ENCODE measurements at places on chromosomes 4 and X.

GRCh38 chr4:143402776-143403552 is 66.3 kb downstream of the GAB1 start:
- no peak for DNase-seq

DNA sequence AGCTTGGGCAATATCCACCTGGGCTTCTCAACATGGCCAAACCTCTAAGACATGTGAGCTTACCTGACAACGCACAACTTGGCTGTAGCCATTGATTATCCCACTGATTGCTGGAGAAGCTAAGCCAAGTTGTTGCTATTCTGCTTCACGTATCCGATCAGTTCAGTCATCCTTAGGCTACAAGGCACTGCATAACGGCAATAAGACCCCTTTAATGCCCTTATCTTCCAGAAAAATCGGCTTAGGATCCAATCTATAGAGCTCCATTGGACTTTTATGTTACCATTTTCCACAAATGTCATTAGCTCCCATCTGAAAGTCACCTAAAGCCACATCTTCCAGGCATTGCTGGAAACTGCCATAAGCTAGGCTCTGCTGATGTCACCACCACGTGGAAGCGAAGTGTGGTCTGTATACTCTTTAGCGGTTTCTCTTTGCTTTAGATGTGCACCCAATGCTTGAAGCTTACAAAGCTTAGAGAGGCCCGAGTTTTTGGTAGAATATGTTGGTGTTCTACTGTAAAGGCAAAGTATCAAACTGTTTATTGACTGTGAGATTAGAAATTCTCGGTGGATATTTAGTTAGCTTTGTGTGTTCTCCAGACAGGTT is 163.1 kb downstream of the CPE start:
- DNase-seq = peak; percentile 24

DNA sequence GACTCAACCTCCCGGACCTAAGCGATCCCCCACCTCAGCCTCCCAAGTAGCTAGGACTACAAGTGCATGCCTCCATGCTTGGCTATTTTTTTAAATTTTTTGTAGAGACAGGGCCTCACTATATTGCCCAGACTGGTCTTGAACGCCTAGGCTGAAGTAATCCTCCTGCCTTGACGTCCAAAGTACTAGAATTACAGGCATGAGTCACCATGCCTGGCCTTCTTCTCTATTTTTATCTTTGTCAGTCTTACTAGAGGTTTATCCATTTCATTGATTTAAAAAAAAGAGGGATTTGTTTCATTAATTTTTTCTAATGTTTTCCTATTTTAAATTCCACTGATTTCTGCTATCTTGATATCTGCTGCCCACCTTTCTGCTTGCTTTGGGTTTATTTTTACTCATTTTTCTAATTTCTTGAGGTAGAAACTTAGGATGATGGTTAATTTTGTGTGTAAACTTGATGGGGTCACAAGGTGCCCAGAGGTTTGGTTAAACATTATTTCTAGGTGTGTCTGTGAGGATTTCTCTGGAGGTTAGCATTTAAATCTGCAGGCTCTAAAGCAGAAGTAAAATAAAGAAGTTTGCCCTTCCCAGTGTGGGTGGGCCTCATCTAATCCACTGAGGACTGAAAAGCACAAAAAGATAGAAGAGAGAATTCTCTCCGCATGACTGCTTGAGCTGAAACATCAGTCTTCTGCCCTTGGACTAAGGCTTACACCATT is 116.2 kb upstream of the DCLK2 start:
- DNase-seq = no peak

GRCh38 chr4:16785793-16786527 is 112.5 kb downstream of the LDB2 start:
- no peak for DNase-seq

DNA sequence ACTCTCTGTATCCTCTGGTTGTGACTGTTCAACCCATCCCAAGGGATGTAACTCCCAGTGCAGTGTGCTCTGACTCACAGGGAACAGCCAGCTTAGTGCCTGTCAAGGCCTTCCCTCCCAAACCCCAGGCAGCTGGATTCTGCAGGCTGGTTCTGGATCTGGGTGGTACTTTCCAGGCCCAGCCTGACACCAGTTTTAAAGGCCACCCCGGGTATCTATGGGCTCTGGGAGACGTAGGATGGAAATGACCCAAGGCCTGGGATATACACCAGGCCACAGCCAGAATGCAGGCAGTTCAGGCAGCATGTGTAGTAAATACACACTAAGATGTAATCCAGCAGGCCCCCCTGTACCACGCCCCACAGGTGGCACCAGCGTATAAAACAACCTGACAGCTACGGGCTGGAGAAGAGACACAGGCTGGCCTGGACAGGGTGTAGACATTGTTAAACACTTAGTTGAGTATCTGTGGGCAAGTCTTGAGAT is 64.2 kb downstream of the SPINK2 start:
- no peak for DNase-seq

GRCh38 chr4:38163216-38164006 is 203.2 kb downstream of the PTTG2 start:
- no peak for DNase-seq

DNA sequence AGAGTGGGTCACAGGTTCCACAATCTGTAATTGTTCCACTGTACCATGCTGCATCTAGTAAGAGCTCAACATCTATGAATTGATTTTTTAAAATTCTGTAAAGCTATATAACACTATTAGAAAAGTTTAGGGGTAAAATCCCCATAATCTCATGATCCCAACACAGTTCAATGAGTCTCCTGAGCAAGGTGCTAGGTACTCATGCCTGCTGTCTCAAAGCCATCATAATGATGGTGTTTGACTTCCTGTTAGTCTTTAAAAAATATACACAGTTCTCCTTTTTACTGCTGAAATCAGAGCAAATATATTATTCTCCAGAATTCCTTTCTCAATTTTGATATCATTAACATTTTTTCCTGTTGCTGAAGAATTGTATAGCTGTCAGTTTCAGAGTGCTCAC is 55.9 kb downstream of the SH3BGRL start:
- no peak for DNase-seq

GRCh38 chr4:116215622-116216021 is 869.8 kb downstream of the TRAM1L1 start:
- DNase-seq = no peak

DNA sequence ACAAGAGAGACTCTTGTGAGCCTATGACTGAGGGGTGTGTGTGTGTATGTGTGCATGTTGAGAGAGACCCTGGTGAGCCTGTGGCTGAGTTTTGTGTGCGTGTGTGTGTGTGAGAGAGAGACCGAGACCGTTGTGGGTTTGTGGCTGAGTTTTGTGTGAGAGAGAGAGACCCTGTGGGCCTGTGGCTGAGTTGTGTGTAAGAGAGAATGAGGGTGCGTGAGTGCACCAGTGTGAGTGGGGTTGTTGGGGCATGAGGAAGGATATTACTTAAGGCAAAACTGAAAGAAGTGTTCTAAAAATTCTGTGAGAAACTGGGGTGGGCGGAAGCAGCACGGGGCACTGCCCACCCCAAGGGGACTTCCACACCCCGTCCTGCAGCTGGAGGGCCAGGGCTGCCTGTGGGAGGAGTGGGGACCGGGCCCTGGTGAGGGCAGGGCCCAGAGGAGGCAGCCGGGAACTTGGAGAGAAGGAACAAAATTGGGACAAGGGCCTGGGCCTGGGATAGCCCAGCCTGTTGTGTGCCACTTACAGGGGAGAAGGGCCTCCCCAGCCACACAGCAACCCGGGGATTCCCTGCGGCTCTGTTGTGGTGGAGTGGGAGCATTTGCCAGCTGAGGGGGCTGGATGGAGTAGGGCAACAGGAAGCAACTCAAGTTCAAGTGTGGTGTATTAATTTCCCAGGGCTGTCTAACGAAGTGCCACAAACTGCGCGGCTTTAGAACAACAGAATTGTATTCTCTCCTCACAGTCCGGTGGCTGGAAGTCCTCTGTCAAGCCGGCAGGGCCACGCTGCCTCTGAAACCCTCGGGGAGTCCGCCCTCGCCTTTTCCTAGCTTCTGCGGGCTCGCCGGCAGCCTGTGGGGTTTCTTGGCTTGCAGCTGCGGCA is 22.1 kb downstream of the TMEM131L start:
- peak; percentile 74 for DNase-seq

DNA sequence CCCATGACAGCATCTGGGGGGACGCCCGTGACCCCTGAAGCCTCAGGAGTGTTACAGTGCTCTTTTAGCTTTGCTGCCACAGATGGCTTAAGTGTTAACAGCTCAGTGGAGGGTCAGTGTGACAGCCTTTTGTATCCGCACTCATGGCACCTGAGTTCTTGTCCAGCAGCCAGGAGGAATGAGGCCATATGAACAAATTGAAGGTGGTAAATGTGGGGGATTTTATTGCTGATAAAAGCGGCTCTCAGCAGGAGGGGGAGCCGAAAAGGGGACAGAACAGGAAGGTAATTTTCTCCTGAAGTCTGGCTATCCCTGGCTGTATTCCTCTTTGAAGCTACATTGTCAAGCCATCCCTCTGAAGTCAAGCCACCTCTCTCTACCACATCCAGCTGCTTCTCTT is 441.0 kb downstream of the RAPGEF2 start:
- DNase-seq = no peak

DNA sequence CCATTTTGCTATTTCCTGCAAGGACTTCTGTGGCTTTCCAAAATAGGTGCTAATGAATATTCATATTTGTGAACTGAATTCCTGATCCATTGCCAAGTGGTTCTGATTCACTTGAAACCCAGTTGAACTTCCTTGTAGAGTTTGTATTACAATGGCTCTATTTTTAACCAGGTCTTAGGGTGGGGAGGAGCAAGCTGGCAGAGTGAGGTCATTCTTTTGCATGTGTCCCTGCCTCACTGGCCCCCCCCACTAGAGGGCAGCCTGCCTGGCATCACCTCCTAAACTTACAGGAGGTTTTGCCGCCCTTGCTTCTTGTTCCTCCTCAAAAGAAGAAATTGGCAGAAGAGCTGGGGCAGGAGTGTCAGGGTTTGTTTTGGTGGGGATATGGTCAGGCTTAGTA is 10.5 kb downstream of the PTTG2 start:
- peak; percentile 69 for DNase-seq

DNA sequence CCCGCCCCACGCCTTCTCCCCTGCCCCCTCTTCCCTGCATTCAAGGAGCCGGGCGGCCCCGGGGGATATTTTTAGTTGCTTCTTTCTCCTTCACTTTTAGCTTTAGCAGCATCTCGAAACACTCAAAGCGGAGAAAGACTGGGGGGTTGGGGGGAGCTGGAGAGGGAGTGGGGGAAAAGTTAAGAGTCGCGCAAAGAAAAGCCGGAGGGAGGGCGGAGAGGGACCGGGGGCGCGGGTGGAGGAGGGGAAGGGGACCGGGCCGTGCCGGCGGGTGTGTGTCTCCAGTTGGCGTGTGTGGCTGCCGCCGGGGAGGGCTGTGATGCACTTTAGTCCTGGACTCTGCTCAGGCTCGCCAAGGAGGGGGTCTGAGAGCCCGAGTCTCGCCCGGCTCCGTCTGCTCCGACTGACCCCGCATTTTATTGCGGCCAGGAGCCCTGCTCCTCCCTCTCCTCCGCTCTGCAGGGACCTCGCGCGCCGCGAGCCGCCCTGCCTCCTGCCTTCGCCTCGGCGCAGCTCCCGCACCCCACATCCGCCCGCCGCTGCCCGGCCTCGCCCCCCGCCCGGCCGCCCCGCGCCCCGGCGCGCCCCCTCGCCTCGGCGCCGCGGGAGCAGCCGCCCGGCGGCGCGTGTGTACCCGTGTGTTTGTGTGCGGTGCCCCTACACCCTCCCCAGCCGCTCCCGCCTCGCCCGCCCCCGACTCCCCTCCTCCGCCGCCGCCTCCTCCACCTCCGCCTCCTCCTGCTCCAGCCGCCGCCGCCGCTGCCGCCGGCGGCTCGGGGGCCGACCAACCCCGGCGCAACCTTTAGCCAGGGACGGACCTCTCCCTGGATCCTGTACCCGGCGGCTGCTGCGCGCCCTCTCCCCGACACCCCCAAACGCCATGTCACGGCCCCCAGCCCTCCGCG is 1.4 kb downstream of the ZNF827 start:
- DNase-seq = peak; percentile 78

DNA sequence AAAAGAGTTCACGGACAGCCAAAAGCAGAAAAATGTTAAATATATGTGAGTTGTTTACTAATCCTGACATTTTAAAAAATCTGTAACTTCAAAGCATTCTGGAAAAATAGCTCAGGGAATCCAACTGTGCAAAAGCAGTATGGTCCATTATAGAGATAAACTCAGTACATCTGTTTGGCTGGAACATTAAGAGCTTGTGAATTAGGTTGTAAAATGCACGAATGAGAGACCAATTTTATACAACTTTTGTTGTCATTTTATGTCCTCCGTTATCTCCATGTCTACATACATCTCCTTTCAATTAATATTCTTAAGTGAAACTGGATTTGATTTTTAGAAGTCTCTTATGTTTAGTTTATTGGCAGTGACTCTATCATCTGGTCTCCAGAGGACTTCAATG is 367.0 kb upstream of the ATOH1 start:
- no peak for DNase-seq

DNA sequence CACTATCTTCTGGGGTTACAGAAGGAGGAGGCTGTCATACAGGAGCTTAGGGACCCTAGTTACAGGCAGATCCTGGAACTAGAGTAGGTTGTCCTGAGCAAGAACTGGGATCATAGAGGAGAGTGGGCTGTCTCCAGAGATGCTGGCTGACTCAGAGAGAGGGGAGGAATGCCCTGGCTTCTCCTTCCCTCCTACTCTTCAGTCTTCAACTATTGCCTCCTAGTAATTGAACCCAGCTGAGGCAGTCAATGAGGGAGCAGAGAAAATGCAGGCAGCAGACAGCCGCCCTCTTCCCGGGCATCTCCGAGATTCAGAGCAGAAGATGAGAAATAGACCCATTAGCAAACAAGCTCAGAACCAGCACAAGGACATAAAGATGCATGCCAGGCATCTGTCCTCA is 118.3 kb upstream of the PDE5A start:
- DNase-seq = no peak

DNA sequence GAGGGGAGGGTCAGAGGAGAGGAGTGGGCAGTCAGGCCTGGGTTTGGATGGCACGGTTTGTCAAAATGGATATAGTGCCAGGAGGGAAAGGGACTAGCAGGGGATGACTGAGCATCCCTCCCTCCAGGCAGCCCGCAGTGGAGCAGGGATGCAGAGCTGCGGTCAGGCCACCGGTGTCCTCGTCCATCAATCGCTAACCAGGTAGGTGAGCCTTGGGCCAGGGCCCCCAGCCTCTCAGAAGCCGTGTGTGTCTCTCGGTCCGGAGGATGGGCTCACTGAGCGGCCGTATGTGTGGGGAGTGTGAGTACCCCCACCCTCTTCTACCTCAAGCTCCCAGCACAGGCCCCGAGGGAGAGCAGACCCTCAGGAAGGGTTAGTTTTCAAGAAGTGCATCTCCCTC is 538 bp upstream of the CYTL1 start:
- no peak for DNase-seq

DNA sequence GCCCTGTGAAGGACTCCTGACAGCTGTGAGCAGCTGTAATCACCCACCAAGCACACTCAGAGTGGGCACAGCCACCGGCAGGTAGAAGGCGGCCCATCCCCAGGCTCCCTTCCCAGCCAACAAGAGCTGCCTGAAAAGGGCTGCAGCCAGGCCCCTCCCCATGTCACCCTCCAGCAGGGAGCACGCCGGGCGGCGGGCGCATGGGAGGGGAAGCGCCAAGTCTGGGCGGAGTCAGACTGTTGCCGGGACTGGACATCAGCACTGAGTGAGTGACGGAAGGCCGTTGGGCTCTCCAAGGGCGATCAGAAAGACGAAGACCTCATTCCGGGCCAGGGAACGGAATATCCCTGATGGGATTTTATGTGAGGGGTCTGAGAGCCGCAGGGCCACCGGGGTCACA is 82.1 kb downstream of the PPP2R2C start:
- DNase-seq = no peak

All from Kasumi-1 (cell line).